Activated CD8-positive, alpha-beta memory T cell treated with anti-CD3 and anti-CD28 coated beads for 4 hours (primary cell): ENCODE measurements at places on chromosomes 3 and 15.

DNA sequence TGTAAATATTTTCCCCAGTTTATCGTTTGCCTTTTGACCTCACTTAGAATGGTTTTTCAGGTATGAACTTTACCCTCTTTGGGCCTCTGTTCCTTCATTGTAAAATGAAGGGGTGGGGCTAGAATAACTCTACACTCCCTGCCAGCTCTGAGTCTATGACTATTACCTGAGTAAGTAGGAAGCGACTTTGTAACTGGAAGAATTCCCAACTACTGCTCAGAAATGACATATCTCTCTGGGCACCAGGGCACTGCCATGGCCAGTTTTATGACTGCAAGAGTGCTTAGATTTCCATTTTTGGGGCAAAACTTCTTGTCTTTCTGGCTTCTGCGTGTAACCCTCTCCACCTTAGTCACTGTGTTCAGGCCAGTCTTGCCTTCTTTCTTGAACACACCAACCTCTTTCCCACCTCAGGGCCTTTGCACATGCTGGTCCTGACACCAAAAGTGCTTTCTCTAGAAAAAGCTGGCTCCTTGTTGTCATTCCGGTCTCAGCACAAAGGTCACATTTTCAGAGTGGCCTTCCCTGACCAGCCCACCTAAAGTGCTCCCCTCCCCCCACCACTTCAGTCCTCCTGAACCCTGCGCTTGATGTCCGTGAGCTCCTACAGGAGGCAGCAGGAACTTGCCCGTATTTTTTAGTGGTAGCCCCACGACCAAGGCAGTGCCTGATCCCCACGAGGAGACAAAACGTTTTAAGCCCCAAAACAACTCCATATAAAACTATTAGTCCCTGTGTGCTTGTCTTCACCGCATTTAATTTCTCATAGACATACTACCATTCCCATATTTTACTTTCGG lies 25.6 kb downstream of the CDCP1 start:
- no peak for DNase-seq

DNA sequence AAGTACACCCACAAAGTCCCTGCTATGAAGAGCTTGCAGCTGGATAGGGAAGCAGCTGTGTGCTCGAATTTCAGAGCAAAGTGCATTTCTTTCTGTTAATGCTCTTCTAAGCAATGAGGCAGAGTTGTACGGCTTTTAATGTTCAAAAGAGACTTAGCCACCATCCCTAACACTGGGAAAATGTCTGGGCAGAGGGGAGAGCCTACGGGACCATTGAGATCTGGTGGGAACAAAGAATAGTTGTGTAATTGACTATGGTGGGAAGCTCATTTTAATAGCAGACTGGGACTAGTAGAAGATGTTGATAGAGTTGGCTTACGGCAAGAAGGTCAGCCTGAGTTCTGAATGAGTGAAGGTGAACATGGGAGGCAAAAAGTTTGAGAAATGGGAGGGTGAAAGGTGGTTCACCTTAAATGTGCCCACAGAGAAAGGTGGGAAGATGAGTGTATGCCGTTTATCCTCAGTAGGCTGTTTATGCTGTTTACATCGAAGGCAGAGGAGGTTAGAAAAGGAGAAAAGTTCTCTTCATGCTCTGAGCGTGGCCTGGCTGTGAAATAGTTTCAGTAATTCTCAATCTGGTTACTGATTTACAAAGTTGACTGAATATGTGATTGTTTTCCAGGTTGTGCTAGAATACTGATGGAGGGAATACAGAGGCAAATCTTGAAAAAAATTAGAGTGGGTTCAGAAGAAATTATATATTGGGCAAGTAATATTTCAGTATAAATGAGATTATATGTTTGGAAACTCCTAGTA lies 22.9 kb upstream of the UTS2B start:
- DNase-seq = no peak

DNA sequence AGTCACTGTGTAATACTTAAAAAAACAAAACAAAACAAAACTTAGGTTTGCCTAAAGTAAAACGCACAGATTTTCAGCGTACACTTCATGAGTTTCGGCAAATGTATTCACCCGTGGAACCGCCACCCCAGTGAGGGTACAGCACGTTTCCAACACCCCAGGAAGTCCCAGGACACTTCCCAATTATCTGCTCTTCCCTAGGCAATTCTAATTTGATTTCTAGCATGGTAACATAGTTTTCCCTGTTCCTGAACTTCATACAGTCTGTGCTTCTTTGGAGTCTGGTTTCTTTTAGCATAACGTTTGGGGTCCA lies 497 bp upstream of the CLASP2 start:
- no peak for DNase-seq

GRCh38 chr3:136858381-136858780 lies 3.6 kb upstream of the NCK1 start:
- no peak for DNase-seq

GRCh38 chr3:10962481-10963036 lies 30.0 kb upstream of the SLC6A1 start:
- no peak for DNase-seq

DNA sequence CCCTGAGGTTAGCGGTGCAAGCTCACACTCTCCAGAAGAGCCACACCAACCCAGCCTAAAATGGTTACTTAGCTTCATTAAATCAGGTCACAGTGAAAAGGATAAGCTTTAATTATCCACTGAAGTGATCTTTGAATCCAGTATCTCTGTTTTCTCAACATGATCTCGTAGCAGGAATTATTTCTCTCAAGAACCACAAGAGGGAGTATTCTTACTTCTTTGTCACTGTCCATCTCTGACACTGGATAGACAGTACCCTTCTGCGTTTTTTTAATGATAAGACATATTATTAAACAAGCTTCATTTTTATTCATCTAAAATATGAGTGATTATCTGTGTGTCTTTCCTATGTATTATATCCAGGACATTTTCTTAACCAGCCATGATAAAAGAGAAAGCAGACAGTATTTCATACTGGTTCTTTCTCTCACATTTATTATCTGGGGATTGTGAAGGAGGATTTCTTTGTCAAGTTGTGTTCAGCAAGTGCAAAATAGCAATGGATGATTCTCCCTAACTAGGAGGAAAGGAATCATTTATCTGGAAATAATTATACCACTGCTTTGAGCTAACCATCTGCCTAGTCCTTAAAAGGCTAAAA lies 105.4 kb upstream of the CCDC54 start:
- DNase-seq = no peak

GRCh38 chr3:27024493-27024892 lies 344.7 kb downstream of the NEK10 start:
- DNase-seq = no peak

DNA sequence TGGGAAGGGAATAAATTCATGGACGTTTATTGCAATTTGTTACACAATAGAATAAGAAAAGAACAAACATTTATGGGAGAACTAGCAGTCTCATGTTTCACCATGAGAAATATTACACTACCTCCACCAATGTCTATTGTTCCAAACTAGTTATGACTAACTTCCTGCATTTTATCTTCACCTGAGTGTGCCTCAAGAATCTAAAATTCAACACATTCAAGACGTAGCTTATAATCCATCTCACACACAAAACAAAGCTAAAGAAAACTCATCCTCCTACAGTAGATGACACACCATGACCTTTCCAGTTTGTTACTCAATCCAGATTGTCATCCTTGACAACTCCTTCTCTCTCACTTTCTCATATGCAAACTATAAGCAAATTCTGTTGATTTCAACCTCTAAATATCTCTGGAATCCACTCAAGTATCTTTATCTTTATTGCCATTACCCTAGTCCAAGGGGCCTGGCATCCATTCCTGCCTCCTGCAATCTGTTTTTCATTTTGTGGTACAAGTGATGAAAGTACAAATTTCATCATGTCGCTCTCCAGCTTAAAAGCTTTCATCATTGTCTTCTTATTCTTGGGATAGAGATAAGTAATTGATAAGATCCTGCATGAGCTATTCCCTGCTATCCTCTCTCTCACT lies 229.9 kb downstream of the NR2F2 start:
- no peak for DNase-seq

- DNase-seq = no peak
These were observed 14.2 kb downstream of the RAB6B start for GRCh38 chr3:133881492-133881891.

DNA sequence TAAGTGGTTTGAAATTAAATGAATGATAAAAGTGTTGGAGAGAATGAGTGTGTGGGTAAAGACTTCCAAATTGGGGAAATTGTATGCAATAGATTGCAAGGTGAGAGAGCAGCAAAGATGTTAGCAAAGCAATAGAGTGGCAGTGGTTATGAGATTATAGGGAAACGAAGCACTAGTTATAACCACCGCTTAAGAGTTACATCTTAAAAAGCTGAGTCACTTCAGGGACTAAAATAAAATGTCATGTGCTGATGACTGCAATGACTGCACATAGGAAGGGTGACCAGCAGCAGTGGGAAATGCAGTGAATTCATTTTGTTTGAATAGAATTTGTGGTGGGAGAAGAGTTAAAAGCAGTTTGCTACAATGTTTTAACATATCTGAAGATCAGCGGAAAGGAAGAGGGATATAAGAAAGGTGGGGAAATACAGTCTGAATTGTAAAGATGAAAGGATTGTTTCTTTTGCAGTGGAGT lies 127.3 kb downstream of the RAP2B start:
- no peak for DNase-seq

DNA sequence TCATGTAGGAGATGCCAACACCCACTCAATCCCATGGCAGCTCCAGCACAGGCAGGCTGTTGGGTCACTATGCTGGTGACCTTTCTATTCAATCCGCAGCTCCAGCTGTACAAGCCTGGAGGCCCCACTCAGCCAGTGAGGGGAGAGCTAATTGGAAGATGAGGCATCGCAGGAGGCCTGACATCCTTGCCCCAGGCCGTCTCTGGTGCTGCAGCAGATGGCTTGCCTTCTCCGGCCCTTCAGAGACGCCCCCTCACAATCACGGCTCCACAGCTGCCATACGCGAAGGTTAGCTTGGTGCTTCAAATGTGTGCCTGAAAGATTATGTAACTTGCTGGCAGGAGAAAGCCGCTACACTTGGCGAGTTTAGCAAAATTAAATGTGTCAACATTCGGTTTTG lies 104.2 kb upstream of the CLSTN2 start:
- DNase-seq = no peak

DNA sequence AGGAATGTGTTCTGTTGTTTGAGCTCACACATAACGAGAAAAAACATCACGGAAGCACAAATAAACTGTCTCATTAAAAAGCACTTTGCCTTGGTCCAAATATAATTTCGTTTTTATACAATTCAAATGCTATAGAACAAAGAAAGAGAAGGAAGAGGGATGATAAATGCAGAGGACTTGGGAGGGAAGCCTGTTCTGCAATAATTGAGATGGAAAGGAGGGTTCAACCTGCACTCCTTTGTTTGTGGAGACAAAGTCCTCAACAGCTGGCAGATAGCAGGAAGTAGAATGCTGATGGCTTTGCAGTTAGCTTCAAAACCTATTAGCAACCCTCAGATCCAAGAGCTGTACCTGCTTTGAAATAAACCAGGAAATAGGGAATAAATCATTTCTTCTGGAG lies 1010.8 kb downstream of the FHIT start:
- DNase-seq = no peak

- DNase-seq = no peak
These were observed 53.2 kb downstream of the CCDC54 start for GRCh38 chr3:107430214-107430995.

- no peak for DNase-seq
These were observed 62.1 kb downstream of the CYFIP1 start for GRCh38 chr15:22918056-22918455.

GRCh38 chr3:151901644-151902285 lies 28.3 kb downstream of the SUCNR1 start:
- DNase-seq = no peak

DNA sequence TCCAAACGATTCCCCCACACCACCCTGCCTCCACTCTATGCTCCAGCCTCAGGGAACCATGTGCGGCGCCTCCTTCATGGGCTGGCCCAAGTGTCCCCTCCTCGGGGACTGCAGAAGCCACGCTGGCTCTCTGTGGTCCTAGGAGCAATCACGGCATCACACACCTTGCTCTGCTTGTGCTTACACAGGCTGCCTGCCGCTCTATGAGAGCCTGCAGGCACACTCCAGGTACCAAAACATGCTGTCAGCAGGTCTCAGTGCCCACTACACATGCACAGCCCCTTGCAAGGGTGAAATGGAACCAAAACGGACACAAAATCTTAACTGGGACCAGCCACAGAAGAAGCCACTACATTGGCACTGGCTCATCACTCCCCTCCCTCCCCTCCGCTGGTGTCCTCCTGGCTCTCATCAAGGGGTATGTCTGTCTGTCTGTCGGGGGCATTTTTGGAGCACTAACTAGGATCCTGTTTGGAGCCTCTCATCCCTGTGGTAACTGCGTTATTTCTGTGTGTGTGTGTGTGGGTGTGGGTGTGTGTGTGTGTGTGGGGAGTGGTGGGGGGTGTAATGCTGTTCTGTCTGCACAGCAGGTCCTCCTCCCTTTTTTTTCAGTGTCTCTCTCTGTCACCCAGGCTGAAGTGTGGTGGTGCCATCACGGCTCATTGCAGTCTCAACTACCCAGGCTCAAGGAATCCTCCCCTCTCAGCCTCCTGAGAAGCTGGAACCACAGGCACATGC lies 60.6 kb downstream of the DHX30 start:
- DNase-seq = no peak

- no peak for DNase-seq
These were observed 138.3 kb upstream of the ABHD17C start for GRCh38 chr15:80556694-80557367.

- DNase-seq = no peak
These were observed 33.5 kb upstream of the PDZRN3 start for GRCh38 chr3:73658227-73658626.

- DNase-seq = no peak
These were observed 46.2 kb upstream of the VILL start for GRCh38 chr3:37944391-37944842.

- no peak for DNase-seq
These were observed 1.3 kb downstream of the AQP9 start for GRCh38 chr15:58139276-58139988.

DNA sequence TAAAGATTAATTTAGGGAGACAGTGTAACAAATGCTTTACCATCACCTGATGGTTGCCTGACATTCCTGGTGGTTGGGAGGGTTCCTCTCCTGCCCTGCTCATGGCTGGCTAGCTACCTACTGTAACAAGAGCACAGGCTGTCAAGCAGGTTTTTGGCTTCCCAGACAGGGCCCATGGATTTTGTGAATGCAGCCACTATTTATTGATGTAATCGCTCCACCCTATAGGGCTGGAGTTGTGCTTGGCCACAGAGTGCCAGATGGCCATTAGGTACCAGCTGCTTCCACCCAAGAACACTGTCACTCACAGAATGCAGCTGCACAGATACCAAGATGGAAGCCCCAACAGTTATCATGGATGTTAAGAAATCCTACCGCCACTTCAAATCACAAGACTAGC lies 31.0 kb upstream of the KLHL25 start:
- DNase-seq = no peak

- DNase-seq = no peak
These were observed 243.2 kb downstream of the ROBO2 start for GRCh38 chr3:77283108-77283507.

DNA sequence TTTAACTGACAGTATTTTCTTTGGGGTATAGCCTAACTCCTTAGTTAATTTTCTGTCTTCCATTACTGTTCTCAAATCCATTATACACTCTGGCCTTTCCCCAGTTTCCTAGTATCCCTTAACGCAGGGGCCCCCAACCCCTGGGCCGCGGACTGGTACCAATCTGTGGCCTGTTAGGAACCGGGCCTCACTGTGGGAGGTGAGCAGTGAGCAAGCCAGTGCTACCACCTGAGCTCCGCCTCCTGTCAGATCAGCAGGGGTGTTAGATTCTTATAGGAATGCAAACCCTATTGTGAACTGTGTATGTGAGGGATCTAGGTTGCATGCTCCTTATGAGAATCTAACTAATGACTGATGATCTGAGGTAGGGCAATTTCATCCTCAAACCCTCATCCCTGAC lies 75.1 kb downstream of the DOCK3 start:
- DNase-seq = no peak
